T-cell (primary cell): ENCODE measurements at places on chromosomes 11 and 22.

DNA sequence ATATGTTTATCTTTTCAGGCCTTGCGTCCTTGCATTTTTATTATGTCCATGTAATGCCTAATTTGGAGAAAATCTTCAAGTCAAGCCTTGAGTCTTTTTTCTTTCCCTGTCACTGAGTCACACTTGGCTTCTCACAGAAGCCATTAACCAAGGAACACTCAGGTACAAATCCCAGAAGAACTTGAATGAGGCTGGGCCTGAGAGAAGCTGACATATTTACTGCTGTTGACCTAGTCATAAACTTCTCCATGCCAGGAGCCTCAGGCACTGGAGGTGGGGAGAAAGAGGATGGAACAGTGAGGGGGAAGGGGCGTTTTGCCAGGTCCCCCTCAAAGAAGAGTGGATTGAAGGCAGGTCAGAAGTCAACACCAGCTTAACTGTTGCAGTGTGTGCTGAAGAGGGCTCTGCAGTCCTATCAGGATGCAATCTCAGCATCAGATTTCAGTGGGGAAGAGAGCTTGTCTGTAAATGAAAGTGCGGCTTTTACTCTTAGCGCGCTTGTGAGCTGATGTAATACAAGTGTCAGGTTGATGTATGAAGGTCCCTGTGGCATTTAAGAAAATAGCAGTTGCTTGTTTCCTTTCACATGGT lies 526.0 kb downstream of the ETS1 start:
- DNase-seq: no peak

DNA sequence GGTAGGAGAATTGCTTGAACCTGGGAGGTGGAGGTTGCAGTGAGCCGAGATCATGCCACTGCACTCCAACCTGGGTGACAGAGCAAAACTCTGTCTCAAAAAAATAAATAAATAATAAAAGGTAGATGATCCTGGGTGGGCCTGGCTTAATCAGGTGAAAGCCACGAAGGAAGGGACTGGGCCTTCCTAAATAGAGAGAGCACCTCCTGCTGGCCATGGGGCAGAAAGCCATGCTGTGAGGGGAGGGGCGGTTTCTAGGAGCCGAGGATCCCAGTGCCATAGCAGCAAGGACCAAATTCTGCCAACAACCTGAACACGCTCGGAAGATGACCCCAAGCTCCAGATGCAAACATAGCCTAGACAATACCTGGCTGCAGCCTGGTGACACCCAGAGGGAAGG lies 24.5 kb upstream of the DGKZ start:
- no peak for DNase-seq

DNA sequence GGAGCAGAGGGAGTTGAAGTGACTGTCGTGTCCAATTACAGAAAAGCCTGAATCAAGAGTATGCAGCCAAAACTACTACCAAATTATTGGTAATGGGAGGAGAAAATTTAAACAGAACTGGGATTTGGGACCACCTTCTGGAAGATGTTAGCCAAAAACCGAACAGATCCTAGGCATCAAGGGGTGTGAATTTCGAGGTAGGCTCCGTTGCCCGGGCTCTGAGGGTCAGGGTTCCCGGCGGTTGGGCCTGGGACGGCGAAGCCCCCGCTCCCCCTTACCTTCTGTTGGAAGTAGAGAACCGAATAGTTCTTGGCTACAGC lies 313 bp downstream of the PRCP start:
- no peak for DNase-seq

DNA sequence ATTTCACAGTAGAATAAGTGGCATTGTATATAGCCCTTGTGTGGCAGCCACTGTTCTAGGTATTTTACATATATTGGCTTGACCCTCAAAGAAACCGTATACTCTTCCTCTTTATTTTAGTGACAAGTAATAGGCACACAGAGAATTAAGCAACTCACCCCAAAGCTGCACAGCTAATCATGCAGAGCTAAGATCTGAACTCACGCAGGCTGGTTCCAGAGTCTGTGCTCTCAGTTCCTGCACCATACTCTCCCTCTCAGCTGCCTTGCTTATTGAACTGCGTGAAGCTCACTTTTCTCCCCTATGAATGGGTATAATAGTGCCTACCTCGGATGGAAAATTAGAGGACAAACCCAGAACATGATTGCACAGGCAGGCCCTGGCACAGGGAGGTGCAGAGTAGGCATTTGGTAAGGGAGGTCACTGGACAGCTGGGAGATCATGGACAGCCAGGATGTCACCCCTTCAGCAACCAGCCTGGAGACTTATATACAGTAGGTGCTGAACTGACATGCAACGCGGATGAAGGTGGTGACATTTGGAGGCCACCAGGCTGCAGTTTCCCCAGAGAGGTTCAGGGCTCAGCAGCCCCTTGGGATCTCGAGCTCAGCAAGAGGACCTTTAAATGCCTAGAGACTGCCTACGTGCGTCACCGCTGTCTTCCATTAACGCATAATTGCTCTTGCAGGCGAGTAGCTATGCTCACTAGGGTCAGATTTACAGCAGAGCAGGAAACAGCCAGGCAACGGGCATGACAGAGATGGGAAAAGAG lies 78.4 kb upstream of the TP53I11 start:
- no peak for DNase-seq

GRCh38 chr11:103582351-103582909 lies 454.0 kb upstream of the DDI1 start:
- DNase-seq: no peak

DNA sequence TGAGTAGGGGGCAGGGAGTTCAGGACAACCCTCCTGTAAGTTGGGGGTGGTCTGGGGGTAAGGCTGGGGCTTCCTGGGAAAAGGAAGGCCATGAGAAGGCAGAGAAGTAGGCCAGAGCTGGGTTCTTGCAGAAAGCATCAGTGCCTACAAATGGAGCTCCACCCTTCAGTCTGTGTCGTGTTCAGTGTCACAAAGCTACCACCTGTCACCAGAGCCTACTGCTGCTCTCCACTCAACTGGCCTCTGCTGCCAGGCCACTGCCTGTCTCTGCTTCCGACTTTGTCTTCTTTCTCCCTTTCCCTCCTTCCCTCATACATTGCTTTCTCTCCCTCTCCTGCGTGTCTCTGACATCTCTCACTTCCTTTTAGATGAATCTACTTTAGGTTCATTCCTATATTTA lies 3.4 kb upstream of the WBP2NL start:
- DNase-seq: no peak

- DNase-seq: no peak
Measured at GRCh38 chr22:24380220-24380904, 47.0 kb upstream of the ADORA2A start.

DNA sequence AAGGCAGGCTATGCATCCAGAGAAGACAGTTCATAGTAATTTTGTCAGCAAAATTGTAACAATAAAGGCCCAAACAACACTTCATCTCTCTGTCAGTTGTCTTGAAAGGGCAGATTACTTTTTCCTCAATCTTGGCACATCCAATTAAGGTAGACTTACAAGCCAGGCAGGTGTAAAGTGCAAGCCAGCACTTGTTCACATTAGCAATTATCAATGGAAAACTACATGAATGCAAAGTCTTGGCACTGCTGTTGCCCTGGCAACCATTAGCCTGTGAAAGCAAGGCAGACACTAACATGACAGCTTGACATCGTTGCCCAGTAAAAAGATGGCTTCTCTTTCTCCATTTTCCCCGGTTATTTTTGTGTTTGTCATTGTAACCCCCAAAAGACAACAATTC lies 677.2 kb upstream of the TENM4 start:
- no peak for DNase-seq

DNA sequence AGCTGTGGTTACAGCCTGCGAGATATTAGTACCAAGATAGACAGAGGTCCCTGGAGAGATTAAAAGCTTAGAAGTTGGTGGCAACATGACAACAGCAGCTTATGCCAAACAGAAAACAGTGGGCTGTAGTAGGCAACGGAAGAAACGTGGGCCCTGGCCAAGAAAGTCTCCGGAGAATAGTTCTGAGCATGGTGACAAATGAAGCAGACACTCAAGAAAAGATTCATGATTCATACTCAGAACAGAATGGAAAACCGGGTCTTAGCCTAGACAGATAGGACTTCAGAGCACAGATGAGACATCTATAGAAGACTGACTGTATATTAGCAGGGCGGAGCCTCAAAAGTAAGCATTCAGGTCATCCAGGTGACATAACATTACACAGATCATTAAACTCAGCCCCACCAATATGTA lies 727.4 kb downstream of the ETS1 start:
- DNase-seq: no peak

GRCh38 chr11:8315463-8315862 lies 51.8 kb upstream of the LMO1 start:
- no peak for DNase-seq

DNA sequence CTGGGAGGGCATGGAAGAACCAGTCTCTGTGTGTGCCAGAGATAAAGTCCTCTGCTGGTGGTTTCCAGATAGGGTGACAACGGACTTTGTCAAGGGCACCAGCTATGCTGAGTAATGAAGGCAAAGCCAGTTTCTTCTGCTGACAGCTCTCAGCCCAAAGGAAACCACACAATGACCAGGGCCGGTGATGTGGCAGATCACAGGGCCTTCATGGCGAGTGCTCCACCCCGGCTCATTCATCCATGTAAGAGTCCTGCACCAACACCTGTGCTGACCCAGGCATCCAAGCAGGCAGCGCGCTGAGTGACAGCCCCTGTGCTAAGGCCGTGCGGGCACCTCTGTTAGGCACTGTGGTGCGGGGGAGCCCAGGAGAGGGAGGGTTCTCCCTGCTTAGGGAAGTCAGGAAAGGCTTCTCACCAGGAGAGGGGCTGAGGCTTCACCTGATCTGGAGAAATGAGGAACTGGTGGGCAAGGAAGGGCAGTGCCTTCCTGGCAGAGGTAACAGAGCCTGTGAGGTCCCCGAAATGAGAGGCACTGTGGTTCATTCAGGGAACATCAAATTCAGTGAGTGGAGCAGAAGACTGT lies 33.8 kb downstream of the TP53I11 start:
- no peak for DNase-seq

- DNase-seq: no peak
Measured at GRCh38 chr22:45248832-45249561, 8.3 kb upstream of the KIAA0930 start.

GRCh38 chr11:46727952-46728658 lies 9.1 kb downstream of the F2 start:
- no peak for DNase-seq

DNA sequence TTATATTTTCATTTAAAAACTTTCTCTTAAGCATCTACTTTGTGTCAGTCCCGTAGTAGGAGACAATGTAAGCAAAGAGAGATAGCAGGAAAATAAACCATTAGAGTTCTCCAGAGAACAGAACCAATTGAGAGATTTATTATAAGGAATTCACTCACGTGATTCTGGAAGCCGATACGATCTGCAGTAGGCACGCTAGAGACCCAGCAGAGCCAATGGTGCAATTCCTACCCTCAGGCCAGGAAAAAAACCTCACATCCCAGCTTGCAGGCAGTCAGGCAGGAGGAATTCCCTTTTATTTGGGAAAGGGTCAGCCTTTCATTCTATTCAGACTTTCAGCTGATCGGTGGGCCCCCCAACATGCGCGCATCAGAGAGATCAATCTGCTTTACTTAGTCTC lies 7.3 kb upstream of the PLEKHA7 start:
- DNase-seq: no peak

DNA sequence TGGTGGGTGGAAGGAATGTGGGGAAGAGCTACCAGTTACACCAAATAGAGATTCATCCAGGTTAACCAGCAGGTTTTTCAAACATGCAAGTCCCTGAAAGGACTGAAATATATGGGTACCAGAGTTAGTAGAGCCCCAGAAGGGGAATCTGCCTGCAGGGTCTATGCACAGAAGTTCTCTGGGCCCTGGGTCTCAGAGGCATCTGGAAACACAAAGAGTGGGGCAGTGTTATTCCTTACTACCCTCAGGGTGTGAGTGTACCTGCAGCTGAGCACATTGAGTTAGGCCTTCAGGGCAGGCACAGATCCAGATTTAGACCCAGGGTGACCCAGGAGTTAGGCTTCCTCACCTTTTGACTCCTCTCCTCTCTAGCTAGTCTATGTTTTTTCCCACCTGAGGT lies 43.9 kb upstream of the SWAP70 start:
- DNase-seq: no peak

GRCh38 chr11:103844327-103845215 lies 191.9 kb upstream of the DDI1 start:
- no peak for DNase-seq

DNA sequence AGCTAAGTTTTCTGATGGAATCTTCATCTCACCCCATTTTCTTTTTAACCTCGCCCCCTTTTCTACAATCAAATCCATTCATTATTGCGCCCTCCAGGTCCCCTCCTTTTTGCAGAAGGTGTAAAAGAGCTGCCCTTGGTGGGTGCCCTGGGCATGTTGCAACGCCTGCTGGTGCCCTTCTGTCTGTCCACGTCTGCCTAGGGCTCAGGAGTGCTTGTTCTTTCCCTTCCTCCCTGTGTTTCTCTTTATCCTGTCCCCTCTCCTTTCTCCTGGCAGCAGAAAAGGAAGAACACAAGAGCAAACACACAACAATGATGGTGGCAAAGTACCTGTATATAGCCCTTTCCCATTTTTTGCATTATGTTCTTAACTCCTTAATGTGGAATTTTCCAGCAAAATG lies 6.2 kb upstream of the TLCD5 start:
- no peak for DNase-seq

- no peak for DNase-seq
Measured at GRCh38 chr22:32864041-32864440, 62.5 kb downstream of the TIMP3 start.

DNA sequence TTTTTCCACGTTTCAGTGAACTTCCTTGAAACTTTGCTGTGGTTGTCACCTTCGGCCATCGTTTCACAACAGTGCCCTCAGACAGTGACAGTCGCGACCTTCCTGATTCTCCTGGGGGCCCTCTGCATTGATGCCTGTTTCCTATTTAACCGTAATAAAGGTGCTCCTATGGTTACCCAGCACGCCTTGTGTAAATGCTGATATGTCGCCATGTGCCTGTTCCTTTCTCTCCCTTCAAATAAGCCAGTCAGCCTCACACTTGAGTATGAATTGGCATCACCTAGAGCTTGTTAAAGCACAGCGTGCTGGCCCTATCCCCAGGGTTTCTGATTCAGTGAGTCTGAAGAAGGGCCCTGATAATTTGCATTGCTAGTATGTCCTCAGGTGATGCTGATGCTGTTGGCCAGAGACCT lies 104.8 kb downstream of the MICAL2 start:
- no peak for DNase-seq

DNA sequence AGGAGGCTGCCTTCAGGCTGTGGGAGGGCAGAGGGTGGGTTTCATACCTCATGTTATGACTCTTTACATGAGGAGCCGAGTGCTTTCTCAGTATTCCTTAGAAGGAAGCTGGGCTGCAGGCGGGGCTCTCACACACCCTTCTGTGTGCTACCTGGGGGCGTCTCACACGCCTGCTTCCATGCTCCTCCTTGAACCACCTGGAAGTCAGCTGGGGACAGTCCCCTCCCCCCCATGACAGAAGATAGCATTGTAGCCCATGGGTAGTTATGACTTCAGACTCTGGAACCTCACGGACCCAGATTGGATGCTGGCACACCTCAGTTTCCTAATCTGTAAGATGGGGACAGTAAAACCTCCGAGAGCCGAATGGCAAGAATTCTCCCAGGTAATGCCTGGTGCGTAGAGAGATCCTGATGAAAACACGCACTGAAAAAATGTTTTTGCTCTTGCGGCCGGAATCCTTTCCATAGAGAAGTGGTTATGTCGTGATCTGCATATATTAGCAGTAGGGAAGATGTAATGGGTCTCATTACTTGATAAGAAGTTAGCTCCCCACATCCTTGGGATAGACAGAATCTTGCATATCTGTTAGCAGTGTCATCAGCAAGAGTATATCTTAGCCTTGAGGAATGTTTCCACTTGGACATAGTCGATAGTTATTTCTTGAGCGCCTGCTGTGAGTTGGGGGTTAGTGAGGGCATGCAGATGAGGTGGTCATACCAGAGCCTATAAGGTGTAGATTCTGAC lies 4.9 kb downstream of the DAGLA start:
- DNase-seq: no peak
